Progenitor cell of endocrine pancreas (in vitro differentiated cells): ENCODE measurements at places on chromosomes 16 and 17. TPM values are rescaled to one million over a fixed set of nuclear protein-coding genes. Genes with fewer than 3 reads are reported as not detected.

GRCh38 chr17:67994817-67995569 lies 1.3 kb downstream of the C17orf58 start:
- DNase-seq = no peak

GRCh38 chr16:53052519-53053501 lies at the start of gene CHD9NB:
Gene CHD9NB, minus strand, starts transcription at chr16:53052897. Its CDS starts 8,739 bp downstream, at chr16:53044158.
- no peak for DNase-seq

The PKMYT1 gene
- total RNA-seq = 33.7 and 36.5 TPM in 2 replicates

The FZD2 gene
- 73.6 and 89.7 TPM in 2 replicates for total RNA-seq

DNA sequence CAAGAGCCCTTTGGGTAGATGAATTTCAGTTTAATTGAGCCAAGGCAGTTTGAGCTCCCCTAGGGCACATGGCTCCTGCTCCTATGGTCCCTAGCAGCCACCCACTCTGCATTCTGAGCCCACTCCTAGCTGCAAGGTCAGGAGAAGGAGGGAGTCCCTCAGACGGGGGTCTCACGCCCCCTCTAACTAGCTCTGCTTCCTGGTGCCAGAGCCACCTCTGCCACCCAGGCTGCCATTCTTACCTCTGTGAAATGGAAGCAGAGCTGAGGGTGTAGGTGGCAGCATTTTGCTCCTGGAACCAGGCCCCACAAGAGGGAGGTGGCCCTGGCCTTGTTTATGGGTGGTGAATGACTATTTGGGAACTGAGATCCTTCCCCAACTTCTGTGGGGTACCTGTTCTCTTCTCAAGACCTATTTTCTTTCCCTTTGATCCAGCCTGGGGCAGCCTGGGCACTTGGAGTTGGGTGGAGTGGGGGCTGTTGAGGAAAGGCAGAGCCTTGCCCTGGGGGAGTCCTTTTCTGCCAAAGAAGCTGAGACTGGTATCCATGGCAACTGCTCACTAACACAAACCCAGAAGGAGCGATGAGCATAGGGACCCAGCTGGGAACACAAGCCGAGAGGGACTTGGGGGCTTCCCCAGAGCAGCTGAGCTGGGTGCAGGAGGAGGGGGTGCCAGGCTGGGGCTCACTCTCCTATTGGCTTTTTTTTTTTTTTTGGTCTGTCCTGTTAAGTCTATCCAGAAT lies 4.8 kb downstream of the SPNS2 start:
- no peak for DNase-seq

DNA sequence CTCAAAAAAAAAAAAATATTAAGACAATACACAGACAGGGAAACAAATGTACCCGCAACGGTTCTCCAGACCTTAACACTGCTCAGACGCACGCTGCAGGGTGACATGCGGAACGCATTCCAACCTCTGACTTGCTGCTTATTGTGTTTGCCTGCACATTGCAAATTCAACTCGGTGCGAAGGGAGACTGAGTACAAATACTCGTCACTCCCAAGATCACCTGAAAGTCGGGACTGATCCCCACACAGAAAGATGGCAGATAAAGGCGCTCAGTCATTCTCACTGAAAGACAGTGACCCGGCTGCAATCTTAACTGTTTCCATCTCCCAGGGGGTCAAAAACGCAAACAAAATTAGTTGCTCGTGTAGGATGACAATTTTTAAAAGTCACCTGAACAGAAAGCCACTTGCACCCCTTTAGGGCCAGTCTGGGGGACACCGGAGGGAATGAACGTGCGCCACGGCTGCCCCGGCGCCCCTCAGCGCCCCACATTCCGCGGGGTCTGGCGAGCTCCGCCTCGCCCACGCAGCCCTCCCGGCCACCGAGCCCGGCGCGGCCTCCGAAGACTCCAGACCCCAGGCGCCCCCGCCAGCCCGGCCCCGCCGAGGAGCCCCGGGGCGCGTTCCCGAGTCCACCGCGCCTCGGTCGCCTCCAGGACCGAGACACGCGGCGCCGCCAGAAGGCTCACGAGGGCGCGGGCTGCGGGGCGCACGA lies 589 bp downstream of the CLCN7 start:
- DNase-seq = no peak

GRCh38 chr17:17001076-17001777 lies 29.3 kb upstream of the TNFRSF13B start:
- no peak for DNase-seq

DNA sequence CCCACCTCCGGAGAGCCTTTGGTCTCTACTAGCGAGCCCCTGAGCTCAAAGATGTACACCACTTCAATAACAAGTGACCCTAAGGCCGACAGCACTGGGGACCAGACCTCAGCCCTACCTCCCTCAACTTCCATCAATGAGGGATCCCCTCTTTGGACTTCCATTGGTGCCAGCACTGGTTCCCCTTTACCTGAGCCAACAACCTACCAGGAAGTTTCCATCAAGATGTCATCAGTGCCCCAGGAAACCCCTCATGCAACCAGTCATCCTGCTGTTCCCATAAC lies 702 bp downstream of the SPN start:
- no peak for DNase-seq

The TPPP3 gene
- 17.5 and 26.8 TPM in 2 replicates for total RNA-seq

GRCh38 chr17:60534613-60535157 lies 8.6 kb upstream of the APPBP2 start:
- no peak for DNase-seq

The HP gene
- total RNA-seq = not detected in 2 replicates

The TNFRSF17 gene
- total RNA-seq = not detected in 2 replicates

DNA sequence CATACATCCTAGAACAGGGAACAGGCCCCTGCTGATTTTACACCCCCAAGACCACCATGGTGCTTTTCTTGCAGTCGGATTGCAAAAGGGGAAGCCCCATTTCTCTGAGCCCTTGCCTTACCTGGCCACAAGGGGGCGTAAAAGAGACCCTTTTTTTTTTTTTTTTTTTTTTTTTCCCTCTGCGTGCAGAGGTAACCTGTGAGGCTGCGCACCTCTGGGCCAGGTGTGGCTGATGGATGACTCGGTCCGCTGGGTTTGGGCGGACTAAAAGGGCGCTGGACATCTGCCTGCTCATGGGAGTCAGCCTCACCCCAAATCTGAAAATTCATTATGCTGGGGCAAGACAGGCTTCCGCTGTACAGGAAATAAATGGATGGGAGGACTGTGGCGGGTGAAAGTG lies 281.0 kb downstream of the CBLN1 start:
- DNase-seq = no peak

DNA sequence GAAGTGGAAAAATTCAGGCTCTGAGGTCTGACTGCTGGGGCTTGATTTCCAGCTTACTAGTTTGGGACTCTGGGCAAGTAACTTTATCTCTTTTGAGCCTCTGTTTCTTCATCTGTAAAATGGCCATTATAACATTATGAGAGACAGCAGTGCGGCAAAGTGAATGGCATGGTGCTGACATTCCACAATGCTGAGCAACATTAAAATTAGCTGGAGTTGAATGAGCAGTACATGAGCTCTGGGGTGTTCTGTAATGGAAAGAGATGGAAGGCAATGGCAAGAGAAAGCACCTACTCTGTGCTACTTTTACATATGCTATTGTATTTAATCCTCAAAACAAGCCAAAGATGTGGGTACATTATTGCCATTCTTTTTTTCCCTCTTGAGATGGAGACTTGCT lies 535.7 kb upstream of the CDH11 start:
- no peak for DNase-seq

GRCh38 chr16:19167710-19168370 lies at the start of gene SYT17:
Gene SYT17, plus strand, starts transcription at chr16:19168240. Its CDS starts 407 bp downstream, at chr16:19168647.
- DNase-seq = peak; percentile 79

The NTN3 gene
- 2.4 and 2.5 TPM in 2 replicates for total RNA-seq

The ARHGAP23 gene
- total RNA-seq = 2.9 and 3.3 TPM in 2 replicates

DNA sequence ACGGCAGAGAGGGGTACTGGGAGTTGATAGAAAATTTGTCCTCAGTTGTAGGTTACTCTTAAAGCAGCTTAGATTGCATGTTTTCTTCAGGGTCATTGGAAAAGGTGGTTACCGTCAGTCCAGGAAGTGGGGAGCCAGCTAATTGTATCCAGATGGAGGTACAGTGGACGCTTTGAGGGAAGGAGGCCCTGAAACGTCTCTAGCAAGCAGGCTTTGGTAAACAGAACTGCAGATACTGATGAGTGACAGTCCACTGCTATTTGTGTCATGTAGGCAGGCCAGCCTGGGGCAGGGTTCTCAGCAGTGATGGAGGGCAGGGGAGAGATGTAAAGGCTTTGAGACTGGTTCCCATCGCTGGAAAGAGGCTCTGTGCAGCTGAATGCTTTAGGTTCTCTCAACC lies 30.2 kb upstream of the ST6GALNAC1 start:
- DNase-seq = no peak

- no peak for DNase-seq
Observed at GRCh38 chr17:74340470-74341023, 14.5 kb downstream of the KIF19 start.

DNA sequence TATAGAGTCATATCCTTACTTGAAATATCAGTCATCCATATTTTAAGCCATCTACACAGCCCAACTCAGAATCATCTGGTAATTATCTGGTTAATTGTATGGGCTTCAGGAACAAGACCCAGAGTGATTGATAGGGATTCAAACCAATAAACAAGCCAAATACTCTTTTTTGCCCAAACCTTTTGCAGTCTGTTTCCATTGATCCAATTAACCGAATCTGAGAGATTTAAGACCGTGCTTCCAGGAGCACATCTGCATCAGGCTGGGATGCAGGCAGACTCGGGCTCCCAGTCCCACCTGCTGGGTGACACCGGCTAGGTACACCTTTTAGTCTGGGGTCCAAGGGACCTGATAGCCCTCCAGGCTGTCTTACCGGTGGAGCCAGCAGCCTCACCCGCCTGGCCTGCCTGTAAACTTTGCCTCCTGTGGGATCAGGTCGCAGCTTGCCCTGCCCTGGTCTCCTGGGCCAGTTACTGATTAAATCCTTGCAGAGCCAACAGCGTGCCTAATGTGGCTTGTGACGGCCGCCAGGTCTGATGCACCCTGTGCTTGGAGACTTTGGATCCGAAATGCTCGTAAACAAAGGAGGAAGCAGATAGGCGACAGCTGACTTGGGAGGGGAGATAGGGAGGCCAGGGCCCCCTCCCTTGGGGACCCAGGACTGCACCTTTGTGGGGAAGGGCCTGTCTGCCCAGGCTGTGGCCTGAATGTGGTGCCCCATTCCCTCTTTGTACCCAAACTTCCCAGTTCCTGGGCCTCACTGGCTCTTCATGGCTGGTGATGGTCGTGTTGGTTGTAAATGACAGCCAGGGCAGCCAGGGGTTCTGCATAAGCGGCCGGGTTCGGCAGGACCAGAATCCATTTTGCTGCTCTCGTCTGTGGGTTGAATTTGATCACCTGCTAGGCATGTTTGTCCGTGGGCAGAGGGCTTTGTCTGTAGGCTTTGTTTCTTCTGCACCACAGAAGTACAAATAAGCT lies 3.8 kb downstream of the CMIP start:
- DNase-seq = peak; percentile 50

The ATAD5 gene
- total RNA-seq = 13.4 and 14.0 TPM in 2 replicates
